Activated CD8-positive, alpha-beta memory T cell treated with anti-CD3 and anti-CD28 coated beads, Interleukin-2, amount 50 U/mL, for 48 hours (primary cell): ENCODE measurements at places on chromosomes 5 and 9.
A peak's percentile ranks its signal among the peaks of the same experiment; 100 is the strongest.

DNA sequence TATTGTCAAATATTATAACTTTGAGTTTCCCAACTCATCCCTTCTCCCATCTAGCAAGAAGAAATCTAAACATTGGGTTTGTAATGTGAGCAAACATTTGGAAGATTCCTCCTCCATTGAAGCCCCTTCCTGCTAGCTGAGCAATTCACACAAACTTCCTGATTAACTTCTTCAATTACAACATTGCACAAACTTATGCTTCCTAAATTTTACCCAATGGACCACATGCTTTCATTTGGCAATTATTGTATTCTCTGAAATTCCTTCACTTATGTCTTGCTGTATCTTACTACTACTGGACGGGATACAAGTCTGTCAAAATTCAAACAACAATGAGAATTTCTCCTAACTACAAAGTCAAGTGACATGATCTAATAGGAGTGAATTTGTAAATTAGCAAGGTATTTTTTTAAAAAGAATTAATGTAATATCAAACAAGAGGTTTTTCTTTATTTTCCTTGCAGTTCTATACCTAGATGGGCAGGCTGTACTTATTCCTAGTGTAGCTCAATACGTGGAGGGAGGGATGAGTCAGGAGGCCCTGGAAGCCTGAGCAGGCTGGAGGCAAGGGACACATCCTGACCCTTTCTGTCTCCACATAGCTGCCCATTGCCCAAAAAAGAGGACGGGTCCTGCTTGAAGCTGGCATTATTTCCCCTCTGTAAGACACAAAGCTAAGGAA, 11.8 kb upstream of the IFNW1 start:
- no peak for DNase-seq

- no peak for DNase-seq
These were observed 17.9 kb downstream of the PDZD2 start for GRCh38 chr5:31656806-31657205.

DNA sequence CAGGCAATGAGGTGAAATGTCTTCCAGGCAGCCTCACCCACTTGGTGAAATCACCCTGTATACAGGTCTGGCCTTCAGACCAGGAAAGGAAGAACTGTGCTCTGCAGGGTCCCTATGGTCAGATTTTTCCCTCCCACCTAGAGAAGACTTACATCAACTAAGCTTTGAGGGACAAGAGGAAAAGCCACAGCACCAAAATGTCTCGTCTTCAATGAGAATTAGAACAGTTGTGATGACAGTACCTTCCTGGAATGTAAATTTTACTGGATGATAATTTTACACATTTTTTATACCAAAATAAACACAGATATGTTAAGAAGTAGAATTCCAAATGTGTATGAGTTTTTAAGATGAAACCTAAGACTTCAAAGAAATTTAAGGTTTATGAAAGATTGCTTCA, 283.9 kb downstream of the SPOCK1 start:
- no peak for DNase-seq

- DNase-seq = no peak
These were observed 8.0 kb downstream of the PDLIM4 start for GRCh38 chr5:132265336-132266030.

- no peak for DNase-seq
These were observed 145.5 kb upstream of the POU5F2 start for GRCh38 chr5:93886917-93887361.

DNA sequence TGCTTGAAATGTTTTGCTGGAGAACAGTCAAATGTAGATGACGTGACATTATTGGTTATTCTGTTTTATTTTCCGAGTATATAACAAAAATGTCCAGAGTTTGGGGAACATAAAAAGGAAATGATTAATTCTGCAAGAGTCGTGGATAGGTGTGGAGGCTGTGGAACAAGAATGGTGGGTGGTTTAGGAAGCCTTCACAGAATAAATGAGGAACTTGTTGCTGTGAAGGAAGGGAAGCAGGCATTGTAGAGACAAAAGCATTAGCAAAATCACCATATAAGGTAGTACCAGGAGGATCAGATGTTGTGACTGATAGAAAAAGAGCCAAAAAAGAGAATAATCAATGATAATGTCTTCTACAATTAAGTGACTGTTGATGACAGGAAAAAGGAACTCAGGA, 66.2 kb upstream of the CNTLN start:
- no peak for DNase-seq

- peak; percentile 65 for DNase-seq
These were observed 7.4 kb downstream of the EEIG1 start for GRCh38 chr9:127973169-127974000.

GRCh38 chr5:120808135-120808534, 344.0 kb downstream of the PRR16 start:
- DNase-seq = no peak

- DNase-seq = no peak
These were observed 7.8 kb downstream of the RXRA start for GRCh38 chr9:134333874-134334581.

- DNase-seq = no peak
These were observed 1.9 kb upstream of the DMRT2 start for GRCh38 chr9:1048231-1048619.

GRCh38 chr5:95733107-95733665, 2.0 kb downstream of the RHOBTB3 start:
- no peak for DNase-seq

GRCh38 chr9:33289936-33290246, 425 bp upstream of the NFX1 start:
- no peak for DNase-seq
